ENCODE measurements at places on chromosomes 7 and 10.
A peak's percentile ranks its signal among the peaks of the same experiment; 100 is the strongest.

- DNase-seq = no peak
Observed at GRCh38 chr7:37425498-37425897, 23.2 kb downstream of the ELMO1 start.

- DNase-seq = no peak
Observed at GRCh38 chr7:157658851-157659412, 322.1 kb downstream of the DNAJB6 start.

- no peak for DNase-seq
Observed at GRCh38 chr10:119700321-119700954, 25.4 kb upstream of the INPP5F start.

GRCh38 chr10:71864911-71865361 lies 13.9 kb upstream of the PSAP start:
- DNase-seq = no peak

- no peak for DNase-seq
Observed at GRCh38 chr7:86908948-86909347, 150.5 kb downstream of the ELAPOR2 start.

DNA sequence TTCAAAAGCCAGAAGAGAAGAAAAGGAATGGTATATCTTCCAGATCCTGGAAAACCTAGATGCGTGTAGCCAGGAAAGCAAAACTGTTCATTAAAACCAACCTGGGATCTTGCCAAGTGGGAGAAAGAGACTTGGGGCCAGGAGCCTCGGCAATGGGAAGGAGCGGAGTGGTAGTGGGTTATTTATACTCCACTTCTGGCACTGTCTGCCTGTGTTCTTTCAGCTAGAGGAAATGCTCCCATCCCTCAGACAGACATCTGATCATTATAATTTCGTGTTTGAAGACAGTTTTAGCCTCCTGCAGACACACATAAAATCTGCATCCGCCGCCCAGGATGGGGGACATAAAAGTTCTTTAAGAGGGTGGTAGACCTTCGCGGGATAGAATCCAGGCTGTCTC lies 421.6 kb downstream of the RPS24 start:
- DNase-seq = no peak

DNA sequence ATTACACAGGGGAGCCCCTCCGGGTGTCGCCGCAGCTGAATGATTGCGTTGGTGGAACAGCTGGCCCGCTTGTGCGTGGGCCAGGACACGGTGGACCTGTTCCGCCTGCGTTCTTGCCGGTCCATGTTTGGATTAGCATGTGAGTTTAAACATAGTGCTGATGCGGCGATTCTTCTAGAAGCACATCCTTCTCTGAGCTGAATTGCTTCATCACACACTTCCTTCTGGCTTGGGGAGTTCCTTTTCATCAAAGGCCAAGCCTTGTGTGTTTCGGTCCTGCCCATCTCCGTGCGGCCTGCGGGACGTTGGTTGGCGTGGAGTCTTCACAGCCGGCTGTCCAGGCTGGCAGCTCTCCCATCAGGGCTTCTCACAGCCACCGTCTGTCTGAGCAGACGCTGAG lies 45.5 kb upstream of the SLC29A4 start:
- no peak for DNase-seq

- no peak for DNase-seq
Observed at GRCh38 chr7:20738518-20739481, 47.9 kb downstream of the SP8 start.

- no peak for DNase-seq
Observed at GRCh38 chr10:60358282-60358681, 31.4 kb downstream of the ANK3 start.

DNA sequence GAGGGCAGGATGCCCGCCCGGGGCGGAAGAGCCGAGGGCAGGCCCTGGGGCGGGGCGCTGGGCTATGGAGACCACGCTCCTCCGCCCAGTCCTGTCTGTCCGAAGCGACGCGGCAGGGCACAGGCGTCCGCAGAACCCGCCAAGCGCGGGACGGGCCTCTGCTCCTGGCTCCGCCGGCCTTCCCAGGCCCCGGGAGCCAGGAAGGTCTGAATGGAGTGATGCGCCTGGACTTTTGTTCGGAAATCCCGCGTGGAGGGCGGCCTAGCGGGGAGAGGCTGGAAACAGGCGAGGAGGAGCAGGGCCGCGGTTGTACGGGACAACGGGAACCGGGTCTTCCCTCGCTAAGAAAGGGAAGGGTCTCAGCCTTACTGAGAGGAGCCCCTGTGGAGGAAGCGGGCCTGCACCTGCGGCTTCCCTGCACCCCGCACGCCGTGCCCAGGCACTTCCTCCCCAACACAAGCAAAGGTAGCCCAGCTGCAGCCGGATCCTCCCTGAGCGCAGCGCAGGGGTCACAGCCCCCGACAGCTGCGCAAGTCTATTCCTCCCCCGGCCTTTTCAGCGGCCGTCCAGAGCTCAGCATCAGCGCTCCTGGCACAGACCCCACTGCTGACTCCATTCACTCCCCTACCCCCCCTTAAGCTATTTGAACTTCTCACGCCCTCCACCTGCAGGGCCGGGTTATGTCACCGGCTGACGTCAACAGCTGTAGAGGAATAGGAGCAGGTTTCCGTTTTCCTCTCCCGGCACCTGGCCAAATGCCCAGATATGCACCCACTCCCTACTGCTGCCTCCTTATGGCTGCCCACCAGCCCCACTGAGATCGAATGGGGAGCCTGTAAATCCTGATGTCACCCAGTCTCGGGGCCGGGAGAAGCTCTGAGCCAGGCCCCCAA lies 143.2 kb upstream of the RET start:
- no peak for DNase-seq

DNA sequence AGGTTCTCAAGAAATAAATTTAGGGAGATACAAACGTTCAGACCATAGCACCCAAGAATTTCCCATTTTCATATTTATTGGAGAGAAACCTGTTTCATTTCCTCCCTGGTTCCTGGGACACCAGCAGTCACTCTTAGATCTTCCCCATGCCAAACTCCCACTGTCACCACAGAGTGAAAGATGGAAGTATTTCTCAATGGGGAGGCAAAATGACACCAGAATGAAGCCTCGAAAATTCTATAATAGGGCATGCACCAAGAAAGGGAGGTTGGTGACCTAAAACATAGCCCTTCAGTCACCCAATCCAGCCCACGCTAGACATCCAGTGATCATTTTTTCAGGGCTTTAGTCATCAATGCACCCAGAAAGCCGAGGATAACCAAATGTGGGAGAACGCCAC lies 148.1 kb upstream of the PLXDC2 start:
- no peak for DNase-seq

DNA sequence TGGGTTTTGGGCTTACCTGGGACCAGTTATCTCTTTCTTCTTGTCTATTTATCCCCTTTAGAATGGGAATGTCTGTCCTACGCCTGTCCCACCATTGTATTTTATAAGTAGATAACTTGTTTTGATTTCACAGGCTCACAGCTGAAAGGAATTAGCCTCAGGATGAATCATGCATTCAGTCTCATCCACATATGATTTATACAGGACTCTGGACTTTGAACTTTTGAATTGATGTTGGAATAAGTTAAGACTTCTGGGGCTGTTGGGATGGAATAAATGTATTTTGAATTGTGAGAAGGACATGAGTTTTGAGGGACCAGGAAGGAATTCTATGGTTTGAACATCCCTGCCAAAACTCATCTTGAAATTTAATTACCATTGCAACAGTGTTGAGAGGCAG lies 112.6 kb downstream of the AMPH start:
- no peak for DNase-seq

DNA sequence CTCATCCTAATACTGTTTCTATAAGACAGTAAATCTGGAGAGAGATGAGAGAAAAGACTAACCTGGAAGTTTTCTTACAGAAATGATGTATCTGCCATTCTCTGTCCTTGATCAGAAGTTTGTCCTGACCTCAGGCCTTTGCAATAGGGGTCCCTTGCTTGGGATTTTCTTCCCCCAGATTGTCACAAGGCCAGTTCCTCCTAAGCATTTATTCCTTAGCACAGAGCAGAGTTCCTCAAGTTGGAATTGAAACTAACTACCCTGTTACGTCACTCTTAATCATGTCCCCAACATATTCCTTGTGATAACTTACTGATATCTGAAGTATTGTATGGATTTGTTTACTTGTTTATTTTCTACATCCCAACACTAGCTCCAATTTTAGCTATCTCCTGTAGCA lies 202.1 kb downstream of the COBL start:
- no peak for DNase-seq

DNA sequence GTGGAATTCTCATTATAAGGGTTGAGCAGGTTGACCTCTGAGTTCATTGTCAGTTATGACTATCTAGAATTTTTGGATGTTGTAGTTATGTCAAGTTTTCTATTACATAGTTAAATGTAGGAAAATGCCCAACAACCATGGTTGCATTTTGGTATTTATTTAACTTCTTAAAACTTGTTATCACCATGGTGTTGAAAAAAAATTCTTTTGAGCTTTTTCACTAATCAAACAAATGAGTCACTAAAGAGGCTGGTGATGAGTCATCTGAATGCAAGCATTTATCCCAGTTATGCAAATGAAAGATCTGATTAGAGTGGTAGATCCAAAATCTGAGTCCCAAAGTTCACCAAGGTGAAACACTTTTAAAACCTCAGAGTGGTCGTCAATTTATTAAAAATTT lies 624.7 kb upstream of the IGFBP3 start:
- no peak for DNase-seq

- DNase-seq = no peak
Observed at GRCh38 chr7:117564080-117564479, 84.3 kb downstream of the CFTR start.

DNA sequence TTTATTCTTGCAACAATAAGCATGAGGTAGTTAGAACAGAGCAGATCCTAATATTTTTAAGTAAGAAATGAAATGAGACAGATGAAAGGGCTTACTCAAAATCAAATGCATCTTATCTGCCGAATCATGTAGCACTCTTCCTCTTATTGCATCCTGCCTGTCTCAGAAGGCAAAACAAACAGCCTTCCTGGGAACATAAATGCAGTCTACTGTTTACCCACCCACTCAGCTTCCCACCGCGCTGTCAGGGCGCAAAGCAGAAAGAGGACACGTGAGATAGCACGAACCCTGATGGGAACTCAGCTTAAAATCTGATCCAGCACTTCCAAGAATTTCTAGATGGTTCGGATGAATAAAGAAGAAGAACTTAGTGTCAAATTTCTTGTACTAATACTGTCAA lies 114.4 kb upstream of the CDK1 start:
- DNase-seq = no peak

GRCh38 chr7:86833360-86833759 lies 189.7 kb downstream of the GRM3 start:
- DNase-seq = no peak

DNA sequence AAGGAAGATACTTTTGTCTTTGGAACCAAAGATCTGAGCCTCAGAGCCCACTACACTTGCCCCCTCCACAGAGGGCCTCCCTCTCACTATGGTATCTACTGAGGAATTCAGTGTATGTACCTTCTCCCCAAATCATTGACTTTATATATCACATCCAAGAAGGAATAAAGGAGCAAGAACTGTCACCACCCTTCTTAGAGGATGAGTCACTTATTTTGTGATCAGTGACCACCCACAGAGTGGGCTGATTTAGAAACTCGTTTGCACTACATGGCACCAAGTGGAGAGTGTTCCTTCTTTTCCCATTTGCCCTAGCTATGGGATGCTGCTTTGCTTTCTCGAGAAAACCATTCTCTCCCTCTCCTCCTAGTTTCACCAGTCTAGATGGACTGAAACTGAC lies 5.7 kb downstream of the TMEM243 start:
- no peak for DNase-seq

- DNase-seq = no peak
Observed at GRCh38 chr7:23098460-23098859, 7.1 kb upstream of the KLHL7 start.

DNA sequence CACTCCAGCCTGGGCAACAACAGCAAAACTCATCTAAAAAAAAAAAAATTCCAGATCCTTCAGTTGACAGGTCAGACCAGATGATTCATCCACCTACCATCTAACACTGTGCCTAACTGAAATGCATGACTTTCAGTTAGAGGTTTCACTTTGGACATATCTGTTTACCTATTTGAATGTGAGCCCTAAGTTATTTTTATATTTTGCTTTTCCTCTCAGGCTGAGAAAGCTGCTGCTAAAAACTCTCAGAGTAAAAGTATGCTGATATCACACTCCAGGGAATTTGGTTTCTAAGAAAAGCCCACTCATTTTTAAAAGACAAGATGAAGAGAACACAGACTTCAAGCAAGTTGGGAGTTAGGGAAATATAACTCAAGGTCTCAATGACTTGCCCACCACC lies 126.0 kb downstream of the SGMS1 start:
- no peak for DNase-seq

DNA sequence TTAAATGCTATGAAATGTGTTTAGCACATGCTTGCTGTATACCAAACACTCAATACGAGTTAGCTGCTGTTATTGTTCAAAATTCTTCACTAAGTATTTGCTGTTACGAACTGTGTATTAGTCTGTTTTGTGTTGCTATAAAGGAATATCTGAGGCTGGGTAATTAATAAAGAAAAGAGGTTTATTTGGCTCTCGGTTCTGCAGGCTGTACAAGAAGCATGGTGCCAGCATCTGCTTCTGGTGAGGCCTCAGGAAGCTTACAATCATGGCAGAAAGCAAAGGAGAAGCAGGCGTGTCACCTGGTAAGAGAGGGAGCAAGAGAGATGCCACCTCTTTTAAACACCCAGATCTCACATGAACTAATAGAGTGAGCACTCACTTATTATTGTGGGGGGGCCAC lies 1.6 kb downstream of the UBE2D4 start:
- no peak for DNase-seq

GRCh38 chr7:110962374-110962773 lies 128.6 kb upstream of the LRRN3 start:
- DNase-seq = no peak

GRCh38 chr10:102604439-102604841 lies 39.8 kb upstream of the TRIM8 start:
- no peak for DNase-seq

DNA sequence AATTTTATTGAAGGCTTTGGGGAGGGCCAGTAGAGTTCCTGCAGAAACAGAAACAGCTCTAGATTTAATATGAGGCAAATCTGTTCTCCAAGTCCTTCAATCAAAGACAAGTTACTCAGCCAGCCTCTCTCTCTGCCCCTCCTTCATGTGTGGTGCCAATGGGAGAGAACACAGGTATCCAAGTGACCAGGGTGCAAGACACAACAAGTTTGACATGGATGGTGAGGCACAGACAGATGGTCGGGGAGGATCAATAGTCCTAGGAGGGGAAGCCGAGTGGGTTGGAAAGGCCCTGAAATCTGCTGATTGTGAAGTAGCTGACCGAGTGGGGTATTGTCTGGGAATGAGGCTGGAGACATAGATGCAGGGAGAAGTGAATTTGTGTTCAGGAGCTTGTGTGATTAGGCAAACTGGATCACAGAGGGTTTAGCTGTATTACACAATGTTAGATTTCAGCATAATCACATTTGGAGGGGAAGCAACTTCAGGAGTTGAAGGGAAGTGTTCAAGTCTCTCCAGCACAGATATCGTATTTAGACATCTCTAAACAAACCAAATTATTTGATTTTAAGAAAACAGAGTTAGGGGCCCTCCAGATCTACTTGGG lies 1.5 kb downstream of the GIMAP1 start:
- peak; percentile 21 for DNase-seq

DNA sequence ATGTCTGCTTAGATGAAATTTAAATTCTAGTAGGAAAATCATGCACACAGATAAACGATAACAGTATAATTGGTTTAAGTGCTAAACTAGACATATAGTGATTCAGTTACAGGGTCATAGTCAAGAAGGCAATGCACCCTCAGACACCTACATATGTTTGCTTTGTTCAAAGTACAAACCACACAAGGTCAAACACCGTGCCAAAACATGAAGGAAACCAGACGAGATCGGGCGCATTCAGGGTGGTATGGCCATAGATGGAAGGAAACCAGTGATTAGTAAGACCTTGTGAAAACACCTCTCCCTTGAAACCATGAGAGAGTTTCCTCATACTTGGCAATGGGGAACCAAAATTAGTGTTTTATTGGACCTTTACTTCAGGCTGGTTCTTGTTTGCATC lies 906.9 kb downstream of the PCDH15 start:
- DNase-seq = no peak

All from activated naive CD4-positive, alpha-beta T cell treated with anti-CD3 and anti-CD28 coated beads, Interleukin-2, amount 50 U/mL, for 72 hours (primary cell).